ENCODE measurements at places on chromosomes 13 and 19.

- no peak for DNase-seq
Measured at GRCh38 chr13:50144246-50145160, 129.3 kb downstream of the KCNRG start.

- peak; percentile 61 for DNase-seq
Measured at GRCh38 chr19:41706741-41707501, 1.5 kb upstream of the CEACAM5 start.

- DNase-seq: no peak
Measured at GRCh38 chr13:60620611-60621395, 223.8 kb downstream of the TDRD3 start.

- no peak for DNase-seq
Measured at GRCh38 chr19:23822735-23823134, 64.0 kb upstream of the ZNF681 start.

DNA sequence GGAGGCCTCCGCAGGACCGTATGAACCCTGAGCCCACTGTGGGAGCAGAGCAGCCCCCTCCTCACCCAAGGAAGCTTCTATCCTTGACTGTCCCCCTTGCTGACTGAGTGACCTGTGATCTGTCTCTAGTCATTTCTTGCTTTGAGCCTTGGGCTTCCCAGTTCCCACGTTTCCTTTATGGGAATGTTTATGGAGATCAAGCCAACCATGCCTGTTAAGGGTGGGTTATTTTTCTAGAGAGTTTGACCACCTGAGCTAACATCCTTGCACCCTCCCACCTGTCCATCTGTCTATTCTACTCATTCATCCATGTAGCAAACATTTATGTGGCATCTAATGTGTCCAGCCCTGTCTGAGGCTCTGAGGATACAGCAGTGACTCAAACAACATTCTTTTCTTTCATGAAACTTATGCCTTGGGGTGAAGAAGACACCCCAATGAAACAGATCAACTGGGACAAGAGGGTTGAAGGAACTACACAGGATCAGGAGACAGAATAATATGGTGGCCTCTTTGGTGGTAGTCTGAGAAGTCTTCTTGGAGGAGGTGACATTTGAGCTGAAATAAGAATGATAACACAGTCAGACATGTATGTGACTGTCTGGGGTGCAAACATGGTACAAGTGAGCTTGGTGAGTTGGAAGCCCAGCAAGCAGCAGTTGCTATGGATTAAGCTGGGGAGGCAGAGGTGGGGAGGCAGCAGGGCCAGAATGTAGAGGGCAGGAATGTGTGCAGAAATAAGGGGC is 30.5 kb downstream of the CERS4 start:
- no peak for DNase-seq

DNA sequence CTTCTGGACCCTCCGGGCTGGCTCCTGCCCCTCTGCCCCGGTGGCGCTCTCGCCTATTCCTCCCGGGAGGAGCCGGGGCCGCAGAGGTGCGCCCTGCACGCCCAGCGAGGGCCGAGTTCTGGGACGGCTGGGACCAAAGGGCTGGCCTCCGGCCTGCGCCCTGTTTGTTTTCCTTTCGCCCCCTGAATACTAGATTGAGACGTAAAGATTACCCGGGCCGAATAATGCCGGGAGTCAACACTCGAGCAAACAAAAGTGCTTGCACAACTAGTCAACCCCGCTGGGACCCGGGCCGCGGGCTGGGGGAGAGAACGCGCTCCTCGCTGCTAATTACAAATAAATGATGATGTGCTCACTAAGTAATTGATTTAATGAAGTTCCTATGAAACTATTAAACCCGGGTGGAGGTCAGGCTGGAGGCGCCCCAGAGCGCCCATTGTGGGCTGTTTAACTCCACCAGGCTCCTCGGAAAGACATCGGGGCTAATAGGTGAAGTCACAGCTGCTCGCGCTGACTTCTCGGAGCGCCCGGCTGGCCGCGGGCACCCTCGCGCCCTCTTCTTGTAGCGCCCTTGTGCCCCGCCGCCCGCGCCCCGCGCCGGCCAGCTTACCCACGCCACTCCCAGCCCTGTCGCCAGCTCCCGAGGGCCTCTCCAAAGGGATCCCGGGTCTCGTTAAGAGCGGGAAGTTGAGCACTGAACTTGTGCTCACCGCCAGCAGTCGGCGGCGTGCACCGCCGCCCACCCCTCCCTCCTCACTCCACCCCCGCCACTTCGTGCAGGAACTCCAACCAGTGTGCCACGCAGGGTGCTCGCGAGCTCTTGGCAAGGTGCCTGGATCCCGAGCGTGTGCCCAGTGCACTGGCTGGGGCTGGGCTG is 14.9 kb downstream of the ZIC5 start:
- no peak for DNase-seq

DNA sequence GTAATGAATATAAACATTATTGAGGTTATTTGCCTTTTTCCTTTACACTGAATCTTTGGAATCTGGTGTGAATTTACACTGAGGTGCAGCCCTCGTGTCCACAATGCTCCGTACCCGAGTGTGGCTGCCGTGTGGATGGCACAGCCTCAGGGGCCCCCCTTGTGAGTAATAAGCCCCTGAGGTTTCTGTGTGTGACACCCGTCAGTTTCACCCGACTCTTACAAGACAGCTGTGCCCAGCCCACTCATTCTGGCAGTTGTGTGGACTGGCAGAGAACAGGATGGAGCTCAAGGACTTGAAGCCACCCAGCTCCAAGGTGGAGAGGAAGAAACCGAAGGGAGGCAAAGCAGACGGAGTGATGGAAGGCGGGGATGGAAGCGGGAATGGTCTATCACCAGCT is 7.8 kb downstream of the PROZ start:
- DNase-seq: no peak

GRCh38 chr19:46239193-46240024 is 9.9 kb downstream of the IGFL1 start:
- no peak for DNase-seq

- no peak for DNase-seq
Measured at GRCh38 chr13:100565286-100565685, 23.3 kb downstream of the GGACT start.

GRCh38 chr13:102800145-102801041 is 1.5 kb downstream of the BIVM start:
- peak; percentile 82 for DNase-seq

DNA sequence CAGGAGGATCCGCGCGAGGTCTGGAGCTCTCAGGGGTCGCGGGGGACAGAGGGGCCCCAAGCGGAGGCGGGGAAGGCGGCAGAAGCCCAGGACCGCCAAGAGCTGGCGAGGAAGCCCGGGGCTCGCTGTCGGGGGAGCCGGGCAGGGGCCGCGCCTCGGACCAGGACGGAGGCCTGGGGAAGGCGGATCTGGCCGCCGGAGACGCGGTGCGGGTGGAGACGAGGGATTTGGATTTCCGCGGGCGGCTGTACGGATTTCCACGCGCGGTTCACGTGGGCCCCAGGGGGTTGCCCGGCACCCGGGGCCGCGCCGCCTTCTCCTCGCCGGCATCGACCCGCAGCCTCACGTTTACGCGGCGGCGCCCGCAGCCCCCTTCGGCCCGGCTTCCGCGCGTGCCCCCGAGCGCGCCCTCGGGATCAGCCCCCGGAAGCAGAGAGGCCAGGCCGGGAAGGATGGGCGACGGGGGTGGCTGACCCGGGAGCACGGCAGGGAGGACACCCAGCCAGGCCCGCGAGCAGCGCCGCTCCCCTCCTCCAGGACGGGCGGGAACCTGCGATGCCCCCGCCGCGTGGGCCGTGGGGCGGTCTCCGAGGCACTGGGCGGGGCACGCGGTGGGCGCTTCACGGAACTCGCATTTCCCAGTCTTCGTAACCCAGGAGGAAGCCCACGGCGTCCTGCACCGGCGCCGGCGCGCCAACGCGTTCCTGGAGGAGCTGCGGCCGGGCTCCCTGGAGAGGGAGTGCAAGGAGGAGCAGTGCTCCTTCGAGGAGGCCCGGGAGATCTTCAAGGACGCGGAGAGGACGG is 4.7 kb downstream of the F7 start:
- DNase-seq: no peak
